Activated CD8-positive, alpha-beta memory T cell treated with anti-CD3 and anti-CD28 coated beads for 4 hours (primary cell): ENCODE measurements at places on chromosomes 3 and 15.

DNA sequence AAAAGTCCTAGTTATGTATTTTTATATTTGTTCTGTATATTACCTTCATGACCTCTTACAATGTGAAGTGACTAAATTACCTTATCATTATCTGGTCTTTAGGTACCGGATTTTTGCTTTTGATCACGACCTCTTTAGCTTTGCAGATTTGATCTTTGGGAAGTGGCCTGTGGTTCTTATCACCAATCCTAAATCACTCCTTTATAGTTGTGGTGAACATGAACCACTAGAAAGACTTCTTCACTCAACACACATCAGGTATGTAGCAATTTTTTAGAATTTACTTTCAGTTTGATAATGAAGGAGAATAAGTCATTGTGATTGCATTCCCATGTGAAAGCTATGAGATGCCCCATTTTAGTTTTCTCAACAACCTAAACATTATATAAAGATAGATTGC is 18.3 kb downstream of the TMEM62 start:
- no peak for DNase-seq

DNA sequence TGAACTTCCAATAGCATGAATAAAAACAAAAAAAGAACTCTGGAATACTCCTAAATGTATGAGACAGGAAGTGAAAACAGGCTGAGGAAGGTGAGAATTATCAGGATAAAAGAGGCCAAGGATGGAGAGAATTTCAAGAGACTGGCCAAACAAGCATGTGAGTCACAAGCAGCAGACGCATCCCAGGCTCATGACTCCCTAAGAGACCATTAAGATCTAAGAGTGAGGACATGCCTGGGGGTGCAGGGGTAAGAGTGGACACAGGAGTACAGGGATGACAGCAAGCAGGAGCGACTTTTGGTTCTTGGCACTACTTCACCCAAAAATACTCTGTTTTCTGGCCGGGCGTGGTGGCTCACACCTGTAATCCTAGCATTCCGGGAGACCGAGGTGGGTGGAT is 7.1 kb downstream of the SCAMP2 start:
- DNase-seq: no peak

GRCh38 chr3:69791919-69792399 is 52.7 kb downstream of the MITF start:
- no peak for DNase-seq

DNA sequence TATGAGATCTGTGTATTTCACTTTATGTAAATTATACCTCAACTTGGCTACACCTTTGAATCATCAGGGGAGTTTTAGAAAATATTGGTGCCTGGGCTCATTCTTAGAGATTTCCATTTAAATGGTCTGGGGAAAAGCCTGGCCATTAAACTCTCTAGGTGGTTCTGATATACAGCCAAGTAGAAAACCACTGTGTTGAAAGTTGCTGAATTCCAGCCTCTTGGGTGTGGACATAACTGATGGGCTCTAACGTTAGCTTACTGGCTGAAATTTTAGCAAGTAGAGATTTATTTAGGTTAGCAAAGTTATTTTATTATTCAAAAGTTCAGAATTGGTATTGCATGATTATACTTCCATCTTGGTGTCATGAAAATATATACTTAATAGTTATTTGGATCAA is 84.1 kb downstream of the ATG7 start:
- no peak for DNase-seq

GRCh38 chr3:31013843-31014242 is 119.4 kb upstream of the GADL1 start:
- no peak for DNase-seq
